Epithelial cell of proximal tubule (primary cell): ENCODE measurements at places on chromosomes 1 and 21. TPM values are rescaled to one million over a fixed set of nuclear protein-coding genes. Genes with fewer than 3 reads are reported as not detected.

Gene DNTTIP2
- total RNA-seq: 36.8 and 41.6 TPM in 2 replicates

Gene TNFAIP8L2
- not detected in 2 replicates for total RNA-seq

Gene SYPL2
- total RNA-seq: 0.12 TPM in 1 of 2 replicates, not detected in the other

Gene NDUFS5
- total RNA-seq: 525 and 889 TPM in 2 replicates

Gene KIAA0040
- total RNA-seq: 4.2 and 5.4 TPM in 2 replicates

Gene FLAD1
- 41.9 and 67.5 TPM in 2 replicates for total RNA-seq

Gene MARK1
- 5.4 and 6.3 TPM in 2 replicates for total RNA-seq

Gene NTMT2
- total RNA-seq: not detected in 2 replicates

Gene DAB1
- total RNA-seq: under 0.01 TPM in 1 of 2 replicates, not detected in the other

GRCh38 chr1:35454616-35455015 is 102.6 kb downstream of the KIAA0319L start:
- DNase-seq: no peak

GRCh38 chr1:30411206-30411605 is 312.2 kb downstream of the MATN1 start:
- no peak for DNase-seq

DNA sequence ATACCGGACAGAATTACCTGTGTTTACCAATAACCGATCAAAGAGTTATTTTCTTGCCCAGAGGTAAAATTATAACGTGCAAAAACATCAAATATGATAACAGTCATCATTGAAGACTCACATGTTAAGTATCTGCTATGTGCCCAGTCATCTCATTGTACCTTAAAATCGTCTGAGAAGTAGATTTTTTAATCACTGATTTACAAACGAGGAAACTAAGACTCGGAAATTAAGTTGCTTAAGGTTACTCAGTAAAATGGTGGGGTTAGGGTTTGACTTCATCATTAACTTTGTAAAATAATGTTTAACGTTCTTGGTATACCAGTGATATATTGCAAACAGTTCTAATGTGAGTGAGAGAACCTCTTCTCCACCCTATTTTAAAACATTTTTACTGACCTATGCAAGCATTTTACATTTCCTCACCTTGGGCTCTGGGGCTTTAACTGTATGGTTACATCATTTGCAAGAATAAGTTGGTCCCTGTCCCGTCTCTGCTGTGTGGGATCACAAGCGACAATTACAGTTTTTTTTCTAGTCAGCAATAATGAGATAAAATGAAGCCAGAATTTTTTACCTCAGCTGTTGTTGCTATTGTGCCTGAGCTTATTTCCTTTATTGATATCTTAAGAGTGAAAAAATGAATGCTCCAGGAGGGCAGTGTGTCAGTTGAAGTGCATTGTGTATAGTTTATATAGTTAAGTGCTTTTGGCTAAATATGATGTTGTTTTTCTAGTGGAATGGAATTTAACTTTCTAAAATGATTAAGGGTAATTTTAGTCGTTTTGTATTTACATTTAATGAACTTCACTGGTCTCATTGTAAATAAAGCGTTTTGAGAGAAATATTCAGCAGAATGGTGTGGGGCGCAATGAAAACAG is 2.7 kb downstream of the RPRD2 start:
- peak; percentile 53 for DNase-seq

- no peak for DNase-seq
Observed at GRCh38 chr1:76218888-76219287, 144.3 kb downstream of the ST6GALNAC3 start.

DNA sequence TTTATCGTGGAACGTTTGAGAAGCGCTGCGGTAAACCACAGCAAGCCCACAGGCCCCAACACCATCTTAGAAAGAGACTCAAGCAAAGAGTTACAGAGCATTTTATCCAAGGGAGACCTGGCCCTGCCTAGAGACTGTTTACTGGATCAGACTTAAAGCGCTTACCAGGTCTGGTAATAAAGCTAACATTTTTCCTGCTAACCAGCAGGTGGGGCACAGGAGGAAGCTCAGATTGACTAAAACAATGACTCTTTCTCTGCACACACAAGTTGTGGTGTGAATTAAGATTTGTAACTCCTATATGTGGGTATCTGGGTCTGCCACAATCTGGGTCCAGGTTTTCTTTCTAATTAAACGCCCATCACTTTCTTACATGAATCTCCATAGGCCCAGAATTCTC is 136.5 kb upstream of the ETS2 start:
- DNase-seq: no peak

- no peak for DNase-seq
Observed at GRCh38 chr1:65119951-65120350, 28.1 kb upstream of the AK4 start.

GRCh38 chr21:18384771-18385170 is 18.8 kb downstream of the TMPRSS15 start:
- DNase-seq: no peak

DNA sequence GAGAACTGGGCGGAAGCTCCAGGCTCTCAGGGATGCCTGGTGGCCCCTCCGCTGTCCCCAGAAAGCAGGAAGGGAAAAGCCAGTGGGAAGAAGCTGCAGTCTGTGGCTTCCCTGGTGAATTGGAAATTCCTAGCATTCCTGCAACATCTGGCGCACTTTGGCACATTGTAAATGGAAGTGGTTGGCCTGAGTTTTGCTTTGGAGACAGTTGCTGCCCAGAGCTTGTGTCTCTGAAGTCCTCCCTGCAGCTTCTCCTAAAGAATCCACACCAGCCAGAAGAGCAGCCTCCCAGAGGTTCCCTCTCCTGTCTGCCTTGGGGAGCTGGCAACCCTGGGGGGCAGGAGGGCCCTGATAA is 48.2 kb downstream of the ARHGEF10L start:
- no peak for DNase-seq

DNA sequence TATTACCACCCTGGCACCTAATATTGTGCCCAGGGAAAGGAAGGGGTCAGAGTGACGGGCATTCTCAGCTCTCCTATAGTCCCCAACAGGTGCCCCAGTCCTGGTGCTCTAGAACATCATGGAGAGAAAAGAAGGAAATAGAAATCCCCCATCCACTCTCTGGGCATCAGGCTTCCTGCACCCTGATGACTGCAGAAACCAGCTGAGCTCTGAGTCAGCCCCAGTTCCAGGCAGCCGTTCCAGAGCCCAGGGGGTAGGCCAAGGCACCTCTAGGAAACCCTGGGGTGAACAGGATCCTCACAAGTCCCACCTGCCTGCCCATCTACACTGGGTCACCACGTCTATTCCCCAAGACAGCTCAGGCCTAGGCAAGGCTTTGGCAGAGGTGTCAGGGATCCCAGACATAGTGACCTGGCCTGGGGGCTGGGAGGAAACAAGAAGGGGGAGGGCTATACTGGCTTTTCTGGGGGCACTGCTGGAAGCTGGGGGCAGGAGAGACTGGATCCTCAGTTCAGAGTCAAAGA is 709 bp downstream of the NECTIN4 start:
- peak; percentile 29 for DNase-seq

- no peak for DNase-seq
Observed at GRCh38 chr21:44686000-44686781, 4.2 kb upstream of the KRTAP12-1 start.

- no peak for DNase-seq
Observed at GRCh38 chr1:8142955-8143629, 117.0 kb upstream of the ERRFI1 start.

- peak; percentile 93 for DNase-seq
Observed at GRCh38 chr1:19010995-19011844, 54.7 kb upstream of the IFFO2 start.

DNA sequence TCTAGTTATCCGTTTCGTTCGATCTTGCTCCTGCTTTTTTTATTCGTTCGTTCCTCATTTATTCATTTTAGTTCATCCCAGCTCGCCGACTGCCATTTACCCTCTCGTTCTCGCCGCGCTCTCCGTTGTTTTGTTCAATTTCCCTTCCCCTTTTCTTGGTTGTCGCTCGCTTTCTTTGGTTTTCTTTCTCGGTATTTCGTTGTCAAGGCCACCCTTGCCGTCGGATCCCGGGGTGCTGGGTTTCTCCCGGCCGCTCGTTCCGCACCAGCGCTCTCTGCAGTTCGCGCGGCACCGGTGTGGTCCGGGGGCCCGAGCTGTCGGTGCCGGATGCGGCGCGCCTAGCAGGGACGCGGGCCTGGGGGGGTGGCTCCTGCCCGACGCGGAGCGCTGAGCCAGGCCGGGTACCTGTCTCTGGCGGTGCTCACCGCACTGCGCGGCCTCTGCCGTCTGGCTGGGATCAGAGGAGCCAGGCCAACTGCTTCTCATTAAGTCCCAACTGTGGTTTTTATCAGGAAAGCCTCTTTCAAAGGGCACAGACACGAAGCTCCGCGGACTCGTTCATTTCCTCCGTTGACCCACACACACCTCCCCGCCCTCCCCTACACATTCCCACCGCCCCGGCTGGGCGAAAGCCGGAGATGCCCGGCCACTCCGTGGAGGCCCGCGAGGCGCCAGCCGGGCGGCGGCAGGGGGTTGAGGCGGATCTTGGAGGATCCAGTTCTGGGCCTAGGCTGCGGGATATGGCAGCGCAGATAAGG is 1.6 kb downstream of the ALX3 start:
- no peak for DNase-seq

DNA sequence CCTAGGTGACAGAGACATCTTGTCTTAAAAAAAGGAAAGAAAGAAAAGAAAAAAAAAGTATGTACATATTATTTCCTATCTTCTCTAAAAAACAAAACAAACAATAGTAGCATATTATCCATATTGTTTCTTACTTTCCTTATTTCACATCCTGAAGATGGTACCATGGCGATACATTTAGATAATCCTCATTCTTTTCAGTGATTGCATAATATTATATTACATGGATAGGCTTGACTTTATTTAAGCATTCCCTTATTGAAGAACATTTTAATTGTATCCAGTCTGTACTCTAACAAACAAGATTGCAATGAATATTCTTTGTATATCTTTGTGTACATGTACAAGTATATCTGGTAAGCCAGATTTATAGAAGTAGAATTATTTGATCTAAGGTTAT is 82.9 kb upstream of the PUM1 start:
- no peak for DNase-seq

- DNase-seq: no peak
Observed at GRCh38 chr1:79386730-79387129, 380.2 kb upstream of the ADGRL4 start.

DNA sequence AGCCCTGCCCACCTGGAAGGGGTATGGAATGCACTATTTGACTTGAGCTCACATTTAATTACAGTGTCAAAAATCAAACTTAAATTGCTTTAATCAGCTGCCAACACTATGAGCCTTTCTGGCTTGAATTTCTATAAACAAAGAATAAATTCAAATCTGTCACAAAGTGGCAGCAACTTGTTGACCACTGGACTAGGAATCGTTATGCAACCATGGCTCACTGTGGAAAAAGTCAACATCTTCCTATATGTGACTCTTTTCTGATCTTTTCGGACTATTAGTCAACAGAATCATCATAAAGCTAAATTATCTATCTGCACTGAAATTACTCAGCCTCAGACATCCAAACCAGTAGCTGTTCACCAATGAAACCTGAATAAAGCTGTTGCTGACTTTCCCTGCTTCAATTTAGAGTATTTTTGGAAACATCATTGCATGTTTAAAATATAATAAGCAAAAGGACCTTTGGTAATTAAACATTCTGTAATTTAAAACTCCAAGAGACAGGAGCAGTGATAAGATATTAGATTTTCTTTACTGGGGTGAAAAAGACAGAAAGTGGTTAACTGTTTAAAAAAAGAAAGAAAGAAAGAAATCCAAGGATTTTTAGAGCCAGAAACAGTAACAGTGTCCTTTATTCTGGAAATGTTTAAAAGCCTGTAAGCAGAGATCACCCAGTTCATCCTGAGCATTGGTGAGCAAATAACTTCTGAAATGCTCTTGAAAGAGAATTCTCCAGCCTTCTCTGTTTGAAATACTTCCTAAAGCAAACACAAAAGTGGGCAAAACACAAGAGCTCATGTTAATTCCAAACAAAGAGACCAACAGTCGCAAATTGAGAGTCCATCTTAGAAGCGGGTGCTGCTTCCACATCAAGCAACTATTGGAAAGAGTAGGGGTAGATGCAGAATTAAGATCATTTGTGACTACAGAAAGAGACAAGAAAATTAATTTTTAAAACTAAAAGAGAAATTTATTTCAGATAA is 26.2 kb upstream of the ERG start:
- no peak for DNase-seq

DNA sequence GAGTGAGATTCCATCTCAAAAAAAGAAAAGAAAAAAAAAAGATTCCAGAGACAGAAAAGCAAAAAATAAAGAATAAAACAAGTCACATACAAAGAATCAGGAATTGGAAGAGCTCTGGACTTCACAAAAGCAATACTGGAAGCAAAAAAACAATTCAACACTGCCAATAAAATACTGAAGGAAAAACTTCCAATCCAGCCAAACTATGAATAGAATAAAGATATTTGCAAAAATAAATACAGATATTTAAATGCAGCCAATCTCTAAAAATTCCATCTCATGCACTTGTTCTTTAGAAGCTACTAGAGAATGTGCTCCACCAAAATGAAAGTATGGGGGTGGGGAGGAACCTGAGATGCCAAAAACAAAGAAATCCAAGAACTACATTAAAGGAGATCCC is 29.4 kb upstream of the RBM34 start:
- no peak for DNase-seq

- no peak for DNase-seq
Observed at GRCh38 chr1:237556911-237557310, 333.8 kb downstream of the ZP4 start.

GRCh38 chr1:67741121-67741520 is 56.1 kb downstream of the GADD45A start:
- DNase-seq: no peak

GRCh38 chr1:6466023-6466422 is at the start of gene TNFRSF25:
Gene TNFRSF25, minus strand, starts transcription at chr1:6466173. Its CDS starts 66 bp downstream, at chr1:6466107.
- DNase-seq: no peak

DNA sequence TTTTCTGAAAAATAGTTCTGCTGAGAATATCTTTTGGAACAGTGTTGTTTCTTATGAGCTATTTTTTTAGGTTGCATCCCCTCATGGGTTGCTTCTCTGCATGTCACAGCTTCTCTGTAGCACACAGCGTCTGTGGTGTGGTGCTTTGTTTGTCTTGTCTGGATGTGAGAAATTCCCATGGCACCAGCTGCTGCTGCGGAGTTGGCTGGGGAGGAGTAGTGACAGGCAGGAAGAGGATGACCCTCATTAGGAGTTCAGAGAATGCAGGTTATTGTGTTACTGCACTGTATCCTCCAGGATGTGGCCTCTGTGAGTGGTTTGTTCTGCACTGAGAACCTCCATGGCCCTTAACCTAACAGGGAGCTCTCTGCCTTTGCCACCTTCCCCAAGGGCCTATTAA is 64.8 kb downstream of the TSEN15 start:
- no peak for DNase-seq

- DNase-seq: no peak
Observed at GRCh38 chr1:183593356-183593755, 3.1 kb upstream of the NCF2 start.
